MCF 10A (cell line): ENCODE measurements at places on chromosomes 1 and 21. TPM values are rescaled to one million over a fixed set of nuclear protein-coding genes. Genes with fewer than 3 reads are reported as not detected.

The SPAG17 gene
- not detected in 2 replicates for total RNA-seq

GRCh38 chr1:156319664-156320063, 18.4 kb downstream of the CCT3 start:
- no peak overlapping the region for H3K27ac ChIP-seq
- peak; percentile 51 for DNase-seq
- no peaks in the 10 kb centered on the region for H3K27me3 ChIP-seq
- peaks cover 99% of the 10 kb centered on the region for H3K36me3 ChIP-seq
- H3K4me1 ChIP-seq = peaks cover 5% of the 10 kb centered on the region
- H3K4me3 ChIP-seq = no peak overlapping the region

DNA sequence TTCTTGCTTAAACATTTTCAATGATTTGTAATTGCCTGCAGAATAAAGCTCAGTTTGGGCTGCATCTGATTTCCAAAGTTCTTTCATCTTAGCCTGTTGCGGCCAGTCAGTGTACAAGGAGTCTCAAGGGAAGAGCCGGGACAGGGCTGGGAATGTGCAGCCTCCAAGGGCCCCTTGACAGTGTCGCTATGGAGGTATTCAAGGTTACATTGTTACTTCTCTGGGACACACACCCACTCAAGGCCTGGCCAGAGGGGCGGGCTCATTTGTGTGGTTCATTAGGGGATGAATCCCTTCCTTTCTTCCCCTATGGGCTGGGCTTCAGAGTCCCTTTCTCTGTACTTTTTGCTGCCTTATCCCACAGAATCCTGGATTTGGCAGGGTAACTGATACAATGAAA, 107.6 kb upstream of the CSF3R start:
- peaks cover 65% of the 10 kb centered on the region for H3K27me3 ChIP-seq
- no peak overlapping the region for H3K27ac ChIP-seq
- H3K4me3 ChIP-seq = no peak overlapping the region
- DNase-seq = no peak

GRCh38 chr1:39167632-39168209, 36.8 kb upstream of the MACF1 start:
- H3K36me3 ChIP-seq = peaks cover 5% of the 10 kb centered on the region
- peaks cover 20% of the 10 kb centered on the region for H3K4me1 ChIP-seq
- peak; percentile 70 for DNase-seq
- H3K27ac ChIP-seq = peak overlapping the region; percentile 51

The B3GALNT2 gene
- 82.4 and 88.4 TPM in 2 replicates for total RNA-seq

The CYP4B1 gene
- total RNA-seq = 5.9 and 10.1 TPM in 2 replicates

GRCh38 chr1:18110598-18110939, 3.0 kb downstream of the IGSF21 start:
- DNase-seq = no peak
- H3K36me3 ChIP-seq = no peaks in the 10 kb centered on the region
- no peak overlapping the region for H3K27ac ChIP-seq
- peaks cover 82% of the 10 kb centered on the region for H3K27me3 ChIP-seq

- H3K27ac ChIP-seq = no peak overlapping the region
- H3K4me1 ChIP-seq = no peaks in the 10 kb centered on the region
- H3K36me3 ChIP-seq = no peaks in the 10 kb centered on the region
- H3K4me3 ChIP-seq = no peak overlapping the region
- no peaks in the 10 kb centered on the region for H3K27me3 ChIP-seq
- peak; percentile 71 for DNase-seq
Measured at GRCh38 chr1:183685112-183685713, 32.1 kb upstream of the APOBEC4 start.

DNA sequence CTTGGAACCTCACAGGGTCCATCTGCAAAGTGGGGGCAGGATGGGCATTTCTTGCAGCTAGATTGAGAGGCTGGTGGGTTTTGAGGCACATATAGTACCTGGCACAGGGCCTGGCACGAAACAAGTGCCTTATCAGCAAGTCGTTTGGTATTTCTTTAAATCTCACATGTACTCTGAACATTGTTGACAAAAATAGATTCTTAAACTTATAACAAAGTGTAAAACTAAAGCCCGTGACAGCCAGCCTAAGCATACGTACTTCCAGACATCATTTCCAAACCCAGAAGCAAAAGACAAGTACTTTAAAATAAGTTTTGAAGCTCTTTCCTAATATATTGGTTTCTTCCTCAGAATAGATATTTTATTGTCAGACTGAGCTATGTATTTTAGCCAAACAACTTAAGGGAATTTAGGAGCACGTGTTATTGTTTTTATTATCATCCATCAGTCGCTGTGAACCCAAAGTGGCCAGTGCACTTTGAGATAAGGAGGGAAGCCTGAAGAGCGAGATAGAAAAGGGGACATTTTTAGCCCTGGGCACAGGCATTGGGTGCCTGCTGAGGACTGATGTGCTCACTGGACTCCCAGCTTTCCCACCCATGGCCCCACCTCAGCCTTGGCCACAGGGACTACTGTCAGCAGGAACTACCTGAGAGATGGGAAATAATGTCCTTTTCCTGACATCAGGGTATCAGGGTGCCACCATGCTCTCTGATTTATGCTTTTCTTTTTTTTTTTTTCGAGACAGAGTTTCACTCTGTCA, 3.0 kb downstream of the FBLIM1 start:
- H3K4me1 ChIP-seq = peaks cover 32% of the 10 kb centered on the region
- H3K27me3 ChIP-seq = no peaks in the 10 kb centered on the region
- H3K4me3 ChIP-seq = no peak overlapping the region

- H3K4me1 ChIP-seq = peaks cover 26% of the 10 kb centered on the region
- no peak overlapping the region for H3K4me3 ChIP-seq
- peak; percentile 40 for DNase-seq
Measured at GRCh38 chr1:211581526-211581925, 2.6 kb upstream of the SLC30A1 start.

DNA sequence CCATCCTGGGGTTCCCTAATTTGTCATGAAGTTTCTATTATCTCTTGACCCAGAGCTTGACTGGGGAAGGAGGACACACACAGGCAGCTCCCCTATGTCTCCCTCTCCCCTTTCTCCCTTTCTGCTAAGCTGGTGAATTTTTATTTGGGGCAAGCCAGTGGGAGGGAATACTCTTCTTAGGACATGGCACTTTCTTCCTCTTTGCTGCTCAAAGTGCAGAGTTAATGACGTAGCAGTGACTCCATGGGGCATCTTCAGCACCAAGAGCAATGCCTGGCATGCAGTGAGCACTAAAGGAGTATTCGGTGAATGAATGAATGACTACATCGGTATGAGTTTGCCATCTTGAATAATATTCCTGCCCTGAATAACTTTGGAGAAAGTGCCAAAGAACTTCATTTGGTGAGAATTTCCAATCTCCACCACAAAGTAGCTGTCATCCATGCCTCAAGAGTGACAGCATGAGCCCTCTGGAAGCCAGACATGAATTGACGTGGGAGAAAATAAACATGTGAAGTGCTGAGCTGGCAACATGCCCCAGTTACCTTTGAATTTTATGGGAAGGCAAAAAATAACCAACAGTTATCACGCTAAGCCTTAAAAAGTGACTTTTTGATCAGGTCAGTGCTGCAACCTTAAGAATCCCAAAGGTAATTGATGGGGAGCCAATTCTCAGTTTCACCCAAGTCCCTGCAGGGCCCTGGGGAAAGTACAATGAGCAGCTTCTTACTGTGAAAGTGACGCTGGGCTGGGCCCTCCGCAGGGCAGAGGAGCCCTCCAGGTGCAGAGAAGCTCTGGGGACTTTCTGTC, 22.1 kb upstream of the ATF3 start:
- H3K4me3 ChIP-seq = no peak overlapping the region
- H3K36me3 ChIP-seq = no peaks in the 10 kb centered on the region
- no peak overlapping the region for H3K27ac ChIP-seq
- H3K27me3 ChIP-seq = peaks cover 38% of the 10 kb centered on the region
- H3K4me1 ChIP-seq = peaks cover 6% of the 10 kb centered on the region
- no peak for DNase-seq

DNA sequence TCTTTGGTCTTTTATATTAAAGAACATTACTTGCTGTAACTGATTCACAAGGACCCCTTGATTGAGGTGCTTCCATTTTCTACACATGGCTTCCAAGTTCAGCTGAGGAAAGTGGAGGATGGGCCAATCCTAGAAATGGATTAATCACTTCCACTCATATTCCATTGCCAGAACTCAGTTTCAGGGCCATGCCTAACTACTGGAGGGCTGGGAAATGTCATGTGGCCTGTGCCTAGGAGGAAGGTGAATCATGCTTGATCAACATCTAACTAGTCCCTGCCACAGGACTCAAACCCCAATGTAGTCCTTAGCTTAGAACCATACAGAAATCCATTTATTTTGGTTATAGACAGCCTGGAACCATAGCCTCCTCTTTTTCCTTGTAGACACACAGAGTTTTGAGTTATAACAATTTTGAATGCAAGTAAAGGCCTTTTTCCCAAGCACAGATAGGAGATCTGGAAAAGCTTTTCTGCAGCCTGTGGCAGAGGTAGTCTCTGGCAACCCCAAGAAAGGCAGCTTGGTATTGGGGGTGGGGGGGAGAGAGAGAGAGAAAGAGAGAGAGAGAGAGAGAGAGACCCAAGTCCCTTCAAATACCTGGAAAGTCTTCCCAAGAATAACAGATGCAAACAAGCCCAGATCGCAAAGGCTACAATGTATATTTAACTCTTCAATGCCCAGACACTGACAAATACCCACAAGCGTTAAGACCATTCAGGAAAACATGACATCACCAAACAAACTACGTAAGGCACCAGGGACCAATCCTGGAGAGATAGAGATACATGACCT, 12.5 kb downstream of the MAST2 start:
- DNase-seq = peak; percentile 43
- H3K4me1 ChIP-seq = no peaks in the 10 kb centered on the region
- no peaks in the 10 kb centered on the region for H3K27me3 ChIP-seq
- no peak overlapping the region for H3K4me3 ChIP-seq
- H3K27ac ChIP-seq = peak overlapping the region; percentile 26

DNA sequence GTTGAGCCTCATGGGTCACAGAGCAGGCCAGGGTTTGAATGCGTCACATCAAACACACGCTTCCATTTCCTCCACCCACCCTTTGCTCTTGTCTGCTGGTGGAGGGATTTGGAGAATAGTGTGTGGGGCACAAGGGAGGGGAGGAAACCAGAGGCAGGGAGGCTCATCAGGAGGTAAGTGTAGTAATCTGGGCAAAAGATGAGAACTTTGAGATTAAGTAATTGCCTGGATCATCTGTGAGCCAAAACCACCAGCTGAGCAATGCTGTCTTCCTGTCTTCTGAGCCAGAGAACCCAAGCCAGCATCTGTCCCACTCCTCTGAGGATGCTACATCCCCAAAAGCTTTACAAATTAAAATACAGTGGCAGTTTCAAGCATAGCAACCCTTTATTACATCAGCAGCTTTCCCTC, 45.2 kb downstream of the C8B start:
- DNase-seq = no peak
- H3K36me3 ChIP-seq = no peaks in the 10 kb centered on the region
- no peaks in the 10 kb centered on the region for H3K27me3 ChIP-seq
- no peak overlapping the region for H3K4me3 ChIP-seq

The E2F2 gene
- 0.32 and 0.89 TPM in 2 replicates for total RNA-seq

DNA sequence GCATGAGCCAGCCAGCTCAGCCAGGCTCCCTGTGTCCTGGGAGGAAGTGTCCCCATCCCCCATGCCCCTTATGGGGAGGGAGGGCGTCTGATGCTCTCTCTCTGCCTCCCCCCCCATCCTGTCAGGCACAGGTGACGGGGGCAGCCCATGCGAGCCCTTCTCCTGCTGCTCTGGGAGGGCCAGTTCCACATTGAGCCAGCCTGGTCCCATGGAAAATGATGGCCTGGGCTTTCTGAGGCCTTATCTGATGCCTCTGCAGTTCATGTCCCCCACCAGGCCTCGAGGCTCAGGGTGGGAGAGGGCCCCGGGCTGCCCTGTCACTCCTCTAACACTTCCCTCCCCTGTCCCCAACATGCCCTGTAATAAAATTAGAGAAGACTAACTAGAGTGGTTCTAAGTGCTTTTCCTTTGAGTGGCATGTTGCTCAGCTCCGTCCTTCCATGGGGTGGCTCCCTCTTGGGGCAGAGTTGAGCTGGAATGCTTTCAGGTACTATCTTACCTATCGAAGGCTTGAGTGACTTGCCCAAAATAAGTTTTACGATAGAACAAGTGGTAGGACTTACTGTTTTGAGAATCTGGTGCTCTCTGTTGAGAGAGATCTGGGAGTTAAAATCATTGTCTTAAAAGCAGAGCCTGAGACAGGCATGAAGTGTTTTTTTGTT, 1.8 kb upstream of the MTFR1L start:
- H3K27me3 ChIP-seq = no peaks in the 10 kb centered on the region
- peaks cover 8% of the 10 kb centered on the region for H3K36me3 ChIP-seq
- peak overlapping the region; percentile 89 for H3K27ac ChIP-seq

DNA sequence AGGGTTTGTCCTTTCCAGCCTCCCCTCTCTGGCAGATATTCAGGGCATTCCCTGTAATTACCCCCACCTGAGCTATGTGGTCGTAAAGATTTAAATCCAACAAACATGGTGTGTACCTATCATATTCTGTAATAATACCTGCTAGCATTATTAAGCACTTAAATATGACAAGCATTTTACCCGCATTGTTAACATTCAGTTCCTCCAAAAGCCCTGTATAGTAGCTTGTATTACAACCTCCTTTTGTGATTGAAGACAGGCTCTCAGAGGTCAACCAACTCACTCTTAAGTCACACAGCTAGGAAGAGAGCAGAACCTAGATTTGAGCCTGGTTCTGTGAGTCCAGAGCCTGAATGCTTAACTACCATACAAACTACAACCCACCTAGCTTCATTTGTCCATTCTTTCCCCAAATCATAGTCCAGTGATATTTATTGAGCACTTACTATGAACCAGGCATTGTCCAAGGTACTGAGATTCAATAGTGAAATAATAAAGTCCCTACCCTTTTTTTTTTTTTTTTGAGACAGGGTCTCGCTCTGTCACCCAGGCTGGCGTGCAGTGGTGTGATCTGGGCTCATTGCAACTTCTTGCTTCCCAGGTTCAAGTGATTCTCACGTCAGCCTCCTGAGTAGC, 13.8 kb upstream of the KDM4A start:
- H3K4me3 ChIP-seq = no peak overlapping the region
- H3K27me3 ChIP-seq = no peaks in the 10 kb centered on the region
- no peaks in the 10 kb centered on the region for H3K36me3 ChIP-seq
- peaks cover 7% of the 10 kb centered on the region for H3K4me1 ChIP-seq
- H3K27ac ChIP-seq = no peak overlapping the region

The CFHR1 gene
- not detected in 2 replicates for total RNA-seq

The OR14K1 gene
- total RNA-seq = not detected in 2 replicates

The MYCBP gene
- 16.1 and 18.9 TPM in 2 replicates for total RNA-seq

- DNase-seq = peak; percentile 6
- H3K27ac ChIP-seq = peak overlapping the region; percentile 3
- peaks cover 6% of the 10 kb centered on the region for H3K36me3 ChIP-seq
- peaks cover 38% of the 10 kb centered on the region for H3K4me1 ChIP-seq
Measured at GRCh38 chr1:172537366-172537765, 4.4 kb downstream of the SUCO start.

DNA sequence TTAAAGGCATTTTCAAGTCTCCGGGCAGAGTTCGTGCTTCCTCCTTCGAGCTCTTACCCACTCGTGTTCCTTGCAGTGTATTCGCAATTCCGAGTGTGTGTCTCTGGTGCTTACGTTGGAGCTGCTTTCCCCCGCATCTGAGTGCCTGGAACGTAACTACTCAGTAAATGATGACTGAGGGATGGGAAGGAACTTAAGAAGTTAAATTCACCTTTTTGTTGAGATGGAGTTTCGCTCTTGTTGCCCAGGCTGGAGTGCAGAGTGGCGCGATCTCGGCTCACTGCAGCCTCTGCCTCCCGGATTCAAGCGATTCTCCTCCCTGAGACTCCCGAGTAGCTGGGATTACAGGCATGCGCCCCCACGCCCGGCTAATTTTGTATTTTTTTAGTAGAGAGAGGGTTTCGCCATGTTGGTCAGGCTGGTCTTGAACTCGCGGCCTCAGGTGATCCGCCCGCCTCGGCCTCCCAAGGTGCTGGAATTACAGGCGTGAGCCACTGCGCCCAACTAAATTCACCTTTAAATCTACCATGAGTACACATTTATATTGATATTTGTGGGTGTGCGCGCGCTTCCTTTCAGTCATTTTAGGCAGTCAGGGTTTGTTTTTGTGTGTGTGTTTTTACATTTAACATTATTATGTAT, 837 bp downstream of the NDUFS5 start:
- H3K4me1 ChIP-seq = peaks cover 11% of the 10 kb centered on the region
- peak overlapping the region; percentile 94 for H3K27ac ChIP-seq
- H3K27me3 ChIP-seq = no peaks in the 10 kb centered on the region
- DNase-seq = no peak
